ENCODE measurements at places on chromosomes 1 and 21.

DNA sequence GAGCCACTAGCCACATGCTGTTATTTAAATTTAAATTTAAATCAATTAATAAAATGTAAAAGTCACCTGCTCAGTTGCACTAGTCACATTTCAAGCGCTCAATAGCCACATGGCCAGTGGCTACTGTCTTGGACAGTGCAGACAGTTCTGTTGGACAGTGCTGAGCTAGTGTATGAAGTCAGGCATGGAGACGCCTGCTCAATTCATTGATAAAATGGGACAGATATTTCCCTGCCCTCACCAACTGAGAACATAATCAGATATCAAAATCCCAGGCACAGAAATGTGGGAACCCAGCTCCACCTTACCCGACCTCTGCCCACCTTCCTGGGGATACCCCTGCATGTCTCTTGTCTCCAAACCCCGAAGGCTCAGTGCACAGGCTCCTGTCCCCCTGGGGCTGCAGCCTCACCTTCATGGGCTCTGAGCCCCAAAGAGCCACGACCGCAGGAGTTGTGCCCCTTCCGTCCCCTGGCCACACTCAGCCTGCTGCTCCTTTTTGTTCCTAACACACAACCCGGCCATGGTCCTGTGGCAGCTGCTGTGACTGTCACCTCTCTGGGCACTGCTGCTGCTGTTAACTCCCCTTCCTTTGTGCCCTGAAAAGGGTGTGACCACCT is 63.5 kb downstream of the TCP10L start:
- DNase-seq: no peak

GRCh38 chr1:234701737-234702341 is 91.9 kb upstream of the IRF2BP2 start:
- no peak for DNase-seq

GRCh38 chr1:51907079-51907702 is 28.7 kb upstream of the NRDC start:
- no peak for DNase-seq

DNA sequence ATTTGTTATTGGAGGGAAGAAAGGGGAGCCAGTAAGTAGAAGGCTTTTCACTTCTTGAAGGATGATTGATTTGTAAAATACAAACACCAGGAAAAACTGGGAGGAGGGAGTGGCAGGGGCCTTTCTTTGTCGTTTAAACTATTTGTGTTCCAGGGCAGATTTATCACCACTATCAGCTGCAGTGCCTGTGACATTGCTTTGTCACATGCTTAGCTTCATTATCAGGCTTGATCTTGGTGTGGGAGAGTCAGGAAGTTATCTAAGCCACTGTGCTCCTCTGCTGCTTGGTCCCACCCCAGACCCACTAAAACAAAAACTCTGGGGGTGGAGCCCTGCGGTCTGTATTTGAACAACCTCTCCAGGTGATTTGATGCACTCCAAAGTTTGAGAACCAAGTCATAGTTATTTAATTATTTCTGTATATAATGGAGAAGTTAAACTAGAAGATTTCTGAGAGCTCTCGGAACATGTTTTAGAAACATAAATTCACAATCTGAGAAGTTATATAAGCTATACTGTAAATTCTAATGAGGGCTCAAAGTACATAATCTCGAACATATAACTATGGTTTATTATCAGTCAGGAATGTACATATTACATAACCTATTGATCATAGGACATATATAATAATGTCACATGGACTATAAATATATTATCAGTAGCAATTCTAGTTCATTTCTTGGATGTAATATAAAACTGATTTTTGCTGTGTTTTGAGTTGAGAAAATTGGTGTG is 87.9 kb downstream of the CDC14A start:
- DNase-seq: peak; percentile 62

DNA sequence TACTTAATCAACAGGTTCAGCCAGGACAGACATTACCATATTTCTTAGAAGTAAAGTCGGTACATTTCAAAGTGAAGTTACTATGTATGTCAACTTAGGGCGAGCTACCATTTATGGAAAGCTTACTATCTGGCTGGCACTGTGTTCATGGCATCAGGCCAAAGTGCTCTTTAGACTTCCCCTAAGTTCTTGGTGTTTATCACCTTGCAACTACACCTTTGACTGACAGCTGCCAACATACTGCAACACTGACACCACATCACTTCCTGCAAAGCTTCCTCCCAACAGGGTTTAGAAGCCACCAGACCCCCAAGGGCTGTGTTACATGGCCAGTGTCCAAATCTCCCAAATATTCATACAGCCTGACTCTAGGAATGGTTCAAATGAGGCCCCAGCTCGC is 61.0 kb downstream of the TIAM1 start:
- no peak for DNase-seq

Measured in activated T-helper 9 cell treated with anti-CD3 and anti-CD28 coated beads, Interleukin-2, amount 50 U/mL, for 16 hours (primary cell).